IMR-90 (cell line): ENCODE measurements at places on chromosomes 4 and X. TPM values are rescaled to one million over a fixed set of nuclear protein-coding genes. Genes with fewer than 3 reads are reported as not detected.

DNA sequence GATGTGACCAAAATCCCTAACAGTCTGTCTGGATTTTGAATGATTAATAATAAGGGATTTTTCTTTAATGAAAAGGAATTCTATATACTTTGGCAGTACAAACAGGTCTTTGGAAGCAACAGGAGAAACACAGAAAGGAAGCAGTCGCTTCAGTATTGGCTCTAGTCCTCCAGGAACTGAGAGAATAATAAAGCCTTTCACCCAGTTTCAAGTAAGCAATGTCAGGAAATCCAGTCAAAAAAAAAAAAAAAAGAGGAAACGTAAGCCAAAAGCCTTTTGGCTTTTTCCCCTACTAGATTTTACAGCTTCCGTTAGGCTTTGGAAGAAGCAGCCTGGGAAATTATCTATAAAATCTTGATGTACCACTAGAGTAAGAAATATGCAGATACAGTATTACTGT lies 61.7 kb upstream of the HDAC8 start:
- DNase-seq = no peak

Gene GSTCD
- 16.7 and 20.3 TPM in 2 replicates for total RNA-seq

- DNase-seq = no peak
These were observed 79.6 kb upstream of the LRPAP1 start for GRCh38 chr4:3611778-3612177.

Gene SMIM10L2A
- total RNA-seq = under 0.01 TPM in 2 replicates

Gene DMP1
- total RNA-seq = not detected in 2 replicates

Gene SPP1
- 0.18 and 0.28 TPM in 2 replicates for total RNA-seq

DNA sequence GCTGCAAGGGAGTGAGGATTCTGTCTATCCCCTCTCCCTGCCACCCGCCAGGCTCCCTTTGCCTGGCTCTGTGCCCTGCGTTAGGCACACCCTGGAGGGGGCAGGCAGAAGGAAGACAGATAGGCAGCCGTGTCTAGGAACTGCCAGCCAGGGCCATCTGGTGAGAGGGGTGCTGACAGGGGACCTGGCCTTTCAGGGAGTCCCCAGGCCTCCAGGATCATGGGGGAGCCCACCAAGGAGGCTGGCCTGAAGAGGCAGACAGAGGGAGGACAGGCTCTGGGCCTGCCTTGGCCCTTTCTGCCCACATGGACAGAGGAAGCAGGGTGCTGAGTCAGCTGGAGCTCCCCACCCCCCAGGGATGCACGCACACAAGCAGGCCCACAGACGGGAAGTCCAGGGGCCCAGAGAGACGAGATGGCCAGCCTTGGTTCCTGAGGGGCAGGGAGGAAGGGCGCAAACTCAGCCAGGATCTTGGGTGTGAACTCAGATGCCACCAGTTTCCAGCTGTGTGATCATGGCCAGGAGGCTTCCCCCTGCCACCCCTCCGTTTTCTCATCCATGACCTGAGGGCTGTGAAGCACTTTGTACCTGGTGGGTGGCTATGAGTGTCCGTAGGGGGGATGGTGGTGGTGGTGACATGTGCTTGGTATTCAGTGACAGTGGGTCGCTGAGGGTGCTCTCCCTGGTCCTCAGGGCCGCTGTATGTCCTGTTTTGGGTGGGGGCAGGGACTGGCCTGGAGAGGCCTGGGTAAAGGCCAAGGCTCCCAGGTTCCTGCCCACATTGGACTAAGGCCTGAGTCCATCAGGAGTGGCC lies 1.8 kb downstream of the SH3BP2 start:
- DNase-seq = peak; percentile 79

DNA sequence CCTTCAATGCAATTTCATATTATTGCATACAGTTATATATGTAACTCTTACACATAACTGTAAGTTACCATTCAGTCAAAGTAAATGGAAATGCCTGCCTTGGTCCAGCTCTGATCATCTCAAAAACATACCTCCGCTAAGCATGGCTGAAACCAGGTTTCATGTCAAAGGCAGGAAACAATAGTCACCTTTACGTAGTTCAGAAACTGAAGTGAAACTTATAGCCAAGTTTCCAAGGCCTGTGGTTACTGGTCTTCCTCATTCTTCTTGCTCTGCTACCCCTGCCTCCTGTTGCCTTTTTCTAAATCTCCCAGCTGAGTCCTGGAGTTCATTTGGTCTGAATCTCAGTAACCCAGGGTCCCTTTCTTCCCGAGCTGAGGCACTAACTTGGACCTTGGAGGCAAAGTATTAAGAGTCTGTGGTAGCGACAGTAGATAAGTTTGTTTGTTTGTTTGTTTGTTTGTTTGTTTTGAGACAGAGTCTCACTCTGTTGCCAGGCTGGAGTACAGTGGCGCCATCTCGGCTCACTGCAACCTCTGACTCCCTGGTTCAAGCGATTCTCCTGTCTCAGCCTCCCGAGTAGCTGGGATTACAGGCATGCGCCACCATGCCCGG lies 30.8 kb downstream of the DAPP1 start:
- no peak for DNase-seq

DNA sequence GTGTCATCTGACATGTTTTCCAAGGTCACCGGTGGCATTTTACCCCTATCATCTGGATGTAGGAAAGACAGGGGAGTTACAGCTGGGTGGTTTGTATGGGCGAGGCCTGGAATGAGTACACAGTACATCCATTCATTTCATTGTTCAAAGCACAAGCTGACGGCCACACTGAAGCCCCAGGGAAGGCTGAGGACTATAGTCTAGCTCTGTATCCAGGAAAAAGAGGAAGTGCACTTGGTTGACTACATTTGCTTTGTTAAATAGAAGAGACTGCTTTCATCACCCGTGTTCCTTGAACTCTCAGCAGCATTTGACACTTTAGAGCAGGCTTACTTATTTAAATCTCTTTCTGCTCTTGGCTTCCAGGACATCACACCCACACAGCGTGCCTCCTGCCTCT lies 1041.0 kb upstream of the TENM3 start:
- DNase-seq = no peak

DNA sequence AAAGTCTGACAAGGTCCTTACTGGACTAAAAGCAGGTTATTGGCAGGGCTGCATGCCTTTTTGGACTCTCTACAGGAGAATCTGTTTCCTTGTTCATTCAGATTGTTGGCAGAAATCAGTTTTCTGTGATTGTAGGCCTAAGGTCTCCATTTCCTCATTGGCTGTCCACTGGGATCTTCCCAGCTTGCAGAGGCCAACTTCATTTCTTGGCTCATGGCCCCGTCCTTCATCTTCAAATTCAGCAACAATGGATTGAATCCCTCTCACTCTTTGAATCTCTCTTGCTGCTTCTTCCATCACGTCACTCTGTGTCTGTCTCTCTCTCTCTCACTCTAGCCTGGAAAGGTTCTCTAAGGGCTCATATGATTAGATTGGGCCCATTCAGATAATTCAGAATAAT lies 14.9 kb upstream of the GLUD2 start:
- no peak for DNase-seq

- no peak for DNase-seq
These were observed 72.9 kb downstream of the FAM9B start for GRCh38 chrX:8960957-8961468.

DNA sequence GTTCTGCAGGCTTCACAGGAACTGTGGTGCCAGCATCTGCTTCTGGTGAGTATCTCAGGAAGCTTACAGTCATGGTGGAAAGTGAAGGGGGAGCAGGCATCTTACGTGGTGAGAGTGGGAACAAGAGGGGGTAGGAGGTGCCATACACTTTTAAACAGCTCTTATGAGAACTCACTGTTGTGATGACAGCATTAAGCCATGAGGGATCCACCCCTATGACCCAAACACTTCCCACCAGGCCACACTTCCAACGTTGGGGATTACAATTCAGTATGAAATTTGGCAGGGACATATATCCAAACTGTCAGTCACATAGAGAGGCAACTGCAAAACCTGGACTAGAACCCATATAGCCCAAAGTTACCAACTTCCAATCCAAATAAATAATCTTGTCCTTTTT lies 43.1 kb upstream of the ZCCHC12 start:
- no peak for DNase-seq

DNA sequence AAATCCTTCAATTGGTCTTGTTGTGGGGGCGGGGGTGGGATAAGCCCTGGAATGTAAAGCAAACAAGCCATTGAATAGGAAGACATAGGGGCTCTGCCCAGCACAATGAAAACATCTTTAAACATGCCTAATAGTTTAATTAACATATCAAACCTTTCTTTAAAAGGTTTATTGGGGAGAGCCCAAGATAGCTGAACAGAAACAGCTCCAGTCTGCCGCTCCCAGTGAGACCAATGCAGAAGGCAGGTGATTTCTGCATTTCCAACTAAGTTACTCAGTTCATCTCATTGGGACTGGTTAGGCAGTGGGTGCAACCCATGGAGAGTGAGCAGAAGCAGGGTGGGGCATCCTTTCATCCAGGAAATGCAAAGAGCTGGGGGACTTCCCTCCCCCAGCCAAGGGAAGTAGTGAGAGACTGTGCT lies 327.2 kb upstream of the CNKSR2 start:
- no peak for DNase-seq

DNA sequence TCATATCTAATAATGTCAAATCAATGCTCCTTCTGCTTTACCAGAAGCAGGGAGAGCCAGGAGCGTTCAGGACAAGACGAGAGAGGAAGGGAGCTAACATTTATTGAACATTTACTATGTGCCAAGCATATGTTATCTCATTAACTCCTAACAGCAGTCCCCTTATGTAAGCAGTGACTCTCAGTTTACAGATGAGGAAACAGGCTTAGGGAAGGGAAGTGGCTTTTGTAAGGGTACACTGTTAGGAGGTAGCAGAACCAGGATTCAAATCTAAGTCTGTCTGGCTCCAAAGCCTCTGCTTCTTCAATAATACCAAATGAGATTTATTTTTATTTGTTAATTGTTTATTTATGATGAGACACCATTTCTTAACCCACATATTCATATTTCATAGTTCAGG lies 2.6 kb upstream of the STARD8 start:
- DNase-seq = no peak
